ENCODE measurements at places on chromosomes 5 and 9. TPM values are rescaled to one million over a fixed set of nuclear protein-coding genes. Genes with fewer than 3 reads are reported as not detected.

The SHROOM1 gene
- 9.3 TPM for total RNA-seq

The ELOVL7 gene
- total RNA-seq, result 0.68 TPM

The CDX1 gene
- total RNA-seq, result not detected

The SVEP1 gene
- not detected for total RNA-seq

The SEC24A gene
- total RNA-seq, result 33.9 TPM

The LCN9 gene
- not detected for total RNA-seq

The DRD1 gene
- total RNA-seq, result not detected

DNA sequence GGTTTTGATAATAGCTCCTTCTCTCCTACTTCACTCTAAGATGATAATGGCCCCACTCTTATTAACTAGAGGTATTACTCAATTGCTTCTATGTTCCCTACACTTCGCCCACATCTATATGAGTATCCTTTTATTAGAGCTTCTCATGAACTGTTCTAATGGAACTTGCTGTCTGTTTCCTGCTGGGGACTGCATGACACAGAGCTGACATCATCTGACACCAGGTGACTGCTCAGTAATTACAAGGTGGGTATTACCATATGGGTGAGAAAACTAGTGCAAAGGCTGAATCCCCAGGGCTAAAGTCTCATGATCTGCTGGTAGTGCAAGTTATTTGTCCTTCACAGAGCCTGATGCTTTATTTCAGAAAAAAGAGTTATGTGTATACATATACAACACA lies 146.2 kb upstream of the PLCXD3 start:
- DNase-seq, result no peak

DNA sequence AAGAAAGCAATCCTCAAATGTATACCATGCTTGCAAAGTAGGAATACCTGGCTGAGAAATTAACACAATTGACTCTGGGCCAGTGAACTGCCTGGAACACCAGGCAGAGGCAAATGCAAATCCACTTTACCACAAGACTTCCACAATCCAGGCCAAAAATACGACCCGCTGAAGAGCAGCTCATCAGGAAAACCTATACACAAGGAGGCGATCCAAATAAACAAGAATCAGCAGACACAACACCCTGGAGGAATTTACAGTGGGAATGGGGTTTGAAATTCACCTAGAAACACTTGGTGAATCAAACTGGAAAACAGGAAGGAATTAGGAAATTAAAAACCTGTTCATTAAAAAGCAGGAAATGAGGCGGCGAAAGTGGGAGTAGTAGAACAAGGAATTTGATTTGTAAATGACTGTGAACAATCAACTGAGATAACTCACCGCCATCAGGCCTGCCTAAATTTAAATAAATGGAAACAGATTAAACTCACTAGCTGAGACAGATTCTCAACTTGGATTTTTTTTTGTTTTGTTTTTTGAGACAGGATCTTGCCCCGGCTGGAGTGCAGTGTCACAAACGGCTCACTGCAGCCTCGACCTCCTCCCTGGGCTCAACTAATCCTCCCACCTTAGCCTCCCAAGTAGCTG lies 15.9 kb downstream of the CMBL start:
- DNase-seq, result no peak

GRCh38 chr5:66958201-66958979 lies 238.2 kb downstream of the CD180 start:
- no peak for DNase-seq

- no peak for DNase-seq
These were observed 58.6 kb downstream of the PUM3 start for GRCh38 chr9:2785060-2785950.

DNA sequence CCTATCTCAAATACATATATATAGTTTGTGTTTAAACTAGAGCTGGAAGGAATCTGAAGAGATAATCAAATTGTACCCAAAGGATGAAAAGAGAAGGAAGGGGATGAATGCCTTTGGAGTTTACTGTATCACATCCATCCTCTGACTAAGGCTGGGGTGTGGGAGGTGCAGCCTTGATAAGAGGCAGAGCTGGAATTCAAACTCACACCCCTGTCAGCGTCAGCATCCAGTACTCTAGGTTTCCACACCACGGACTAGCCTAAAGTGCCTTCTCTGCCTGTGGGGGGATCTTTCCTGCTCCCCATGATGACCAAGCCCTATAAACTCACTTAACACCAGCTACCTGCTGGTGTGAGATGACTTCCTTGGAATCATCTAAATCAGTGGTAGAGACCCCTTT lies 48.1 kb downstream of the EPB41L4B start:
- DNase-seq, result no peak

- DNase-seq, result no peak
These were observed 180.3 kb upstream of the ADRA1B start for GRCh38 chr5:159735749-159736660.

GRCh38 chr9:84932915-84933527 lies 263.5 kb downstream of the NTRK2 start:
- no peak for DNase-seq

DNA sequence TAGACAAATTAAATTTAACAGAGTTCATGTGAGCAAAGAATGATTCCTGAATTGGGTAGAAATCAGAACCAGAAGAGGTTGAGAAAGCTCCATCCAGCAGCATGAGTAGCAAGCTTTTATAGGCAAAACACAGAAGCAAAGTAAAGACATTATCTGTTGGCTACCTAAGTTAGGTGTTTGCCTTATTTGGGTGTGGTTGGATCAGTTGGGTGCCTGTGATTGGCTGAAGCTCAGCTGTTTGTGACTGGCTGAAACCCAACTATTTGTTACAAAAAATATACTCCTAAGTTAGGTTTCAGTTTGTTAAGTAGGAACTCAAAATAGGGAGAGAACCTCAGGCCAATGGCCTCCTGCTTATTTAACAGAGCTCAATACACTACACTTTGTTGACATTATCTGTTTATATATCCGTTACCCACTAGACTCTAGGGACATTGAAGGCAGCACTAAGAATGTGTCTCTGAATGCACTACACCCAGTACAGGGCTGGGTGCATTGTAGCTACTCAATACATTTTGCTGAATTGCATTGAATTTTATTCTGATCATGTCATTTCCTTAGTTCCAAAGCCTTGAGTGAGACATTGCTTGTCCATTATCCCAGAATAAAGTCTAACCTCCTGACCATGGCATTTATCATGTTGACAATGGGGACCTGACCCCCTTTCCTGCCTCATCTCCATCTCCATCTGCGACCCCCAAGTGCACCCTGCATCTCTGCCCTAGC lies 98.7 kb downstream of the CCDC192 start:
- no peak for DNase-seq

- no peak for DNase-seq
These were observed 37.3 kb upstream of the ADRA1B start for GRCh38 chr5:159878988-159879471.

DNA sequence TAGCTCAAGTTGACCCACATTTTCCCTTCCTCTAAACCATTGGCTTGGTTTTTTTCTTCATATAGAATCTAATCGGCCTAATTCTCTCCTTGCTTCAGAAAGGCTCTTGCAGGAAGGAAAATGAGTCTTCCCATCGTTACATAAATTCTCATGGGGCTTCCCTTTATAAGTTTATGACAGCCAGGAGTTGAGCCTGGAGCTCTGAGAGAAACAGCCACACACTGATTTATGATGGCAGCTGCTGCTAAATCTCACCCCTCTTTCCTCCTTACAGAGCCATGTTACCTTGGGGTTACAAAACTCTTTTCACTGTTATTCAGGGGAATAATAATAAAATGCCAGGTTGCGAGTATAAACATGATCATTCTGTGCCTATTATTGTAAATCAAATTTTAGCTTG lies 5.2 kb upstream of the RNF14 start:
- no peak for DNase-seq

DNA sequence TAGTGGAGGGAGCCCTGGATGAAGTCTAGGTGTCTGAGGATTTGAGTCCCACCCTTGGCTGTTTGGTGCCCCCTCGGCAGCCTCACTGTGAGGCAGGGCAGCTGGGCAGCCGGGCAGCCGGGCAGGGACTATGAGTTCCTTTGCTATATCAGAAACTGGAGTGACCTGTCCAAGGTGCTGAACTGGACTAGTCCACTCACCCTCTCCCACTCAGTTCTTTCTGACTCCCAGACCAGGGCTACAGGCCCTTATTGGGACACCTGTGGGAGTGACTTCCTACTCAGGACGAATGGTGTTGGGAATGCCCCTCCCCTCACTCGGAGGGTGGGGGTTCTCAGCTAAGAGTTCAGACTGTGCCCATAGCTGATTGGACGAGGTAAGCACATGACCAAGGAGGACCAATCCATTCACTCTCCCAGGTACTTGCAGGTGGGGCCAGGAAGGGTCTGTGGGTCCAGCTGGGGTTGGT lies 34.1 kb upstream of the RAPGEF1 start:
- DNase-seq, result peak; percentile 15

DNA sequence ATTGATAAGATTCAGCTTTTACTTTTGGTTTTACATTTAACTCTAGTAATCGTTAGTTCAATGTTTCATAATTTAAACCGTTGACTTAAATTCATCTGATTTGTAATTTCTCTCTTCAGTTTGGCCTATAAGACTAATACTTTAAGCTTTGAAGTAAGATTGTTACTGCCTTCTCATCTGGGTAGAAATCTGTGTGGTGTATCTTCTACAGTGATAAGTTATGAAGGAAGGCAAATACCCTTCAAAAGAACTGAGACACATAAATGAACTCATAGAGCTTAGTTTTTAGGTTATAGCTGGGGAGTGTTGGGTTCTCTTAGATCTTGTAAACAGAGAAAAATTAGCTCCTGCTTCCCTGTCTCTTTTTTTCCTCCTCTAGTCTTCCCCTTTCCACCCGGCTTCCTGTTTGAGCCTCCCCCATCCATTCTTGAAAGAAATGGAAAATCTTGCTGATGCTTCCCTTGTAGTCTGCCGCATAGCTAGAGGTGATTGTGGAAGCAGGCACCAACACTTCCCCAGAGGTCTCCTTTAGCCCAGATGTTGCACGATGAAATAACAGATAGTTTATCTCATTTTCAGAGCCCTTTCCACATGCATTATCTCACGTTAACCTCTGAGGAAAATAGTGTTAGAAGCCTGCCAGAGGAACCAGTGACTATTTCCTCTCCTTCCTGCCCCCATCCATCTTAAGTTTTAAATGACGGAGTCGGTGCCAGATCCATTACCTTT lies 2.0 kb upstream of the F2RL2 start:
- DNase-seq, result no peak

GRCh38 chr5:6456766-6457370 lies 8.2 kb downstream of the UBE2QL1 start:
- DNase-seq, result no peak

GRCh38 chr5:4313138-4313537 lies 717.5 kb downstream of the IRX1 start:
- no peak for DNase-seq

DNA sequence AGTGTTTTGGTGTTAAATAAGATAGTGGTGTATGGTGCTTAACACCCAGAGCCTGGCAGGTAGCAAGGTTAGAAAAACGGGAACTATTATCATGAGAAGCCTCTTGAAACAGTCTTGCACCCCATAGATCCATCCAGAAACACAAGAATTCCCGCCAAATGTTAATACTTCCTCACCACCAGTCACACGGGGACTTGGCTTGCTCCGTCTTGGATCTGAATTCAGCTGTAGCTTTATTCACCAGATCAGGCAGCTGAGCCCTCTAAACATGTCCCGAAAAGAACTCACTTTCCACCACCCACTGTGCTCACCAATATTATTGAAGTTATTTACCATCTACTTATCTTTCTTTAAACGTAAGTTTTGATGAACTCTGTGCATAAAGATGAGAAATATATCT lies 101.6 kb upstream of the PTPN3 start:
- no peak for DNase-seq

- DNase-seq, result no peak
These were observed 1.8 kb downstream of the ZFAND5 start for GRCh38 chr9:72363236-72363635.

Measured in activated T-helper 2 cell treated with anti-CD3 and anti-CD28 coated beads, Interferon-gamma antibody, Interleukin-2, Interleukin-4, amounts not matched to agents 10 μg/mL and 5 μg/mL and 100 μg/mL, durations not matched to agents 14 hours and 24 hours and 36 hours (primary cell).